CD4-positive, alpha-beta T cell treated with Interleukin-4 for 1 hour (primary cell): ENCODE measurements at places on chromosomes 13 and 19.

GRCh38 chr13:33953203-33953602 lies 135.3 kb downstream of the RFC3 start:
- no peak for DNase-seq

DNA sequence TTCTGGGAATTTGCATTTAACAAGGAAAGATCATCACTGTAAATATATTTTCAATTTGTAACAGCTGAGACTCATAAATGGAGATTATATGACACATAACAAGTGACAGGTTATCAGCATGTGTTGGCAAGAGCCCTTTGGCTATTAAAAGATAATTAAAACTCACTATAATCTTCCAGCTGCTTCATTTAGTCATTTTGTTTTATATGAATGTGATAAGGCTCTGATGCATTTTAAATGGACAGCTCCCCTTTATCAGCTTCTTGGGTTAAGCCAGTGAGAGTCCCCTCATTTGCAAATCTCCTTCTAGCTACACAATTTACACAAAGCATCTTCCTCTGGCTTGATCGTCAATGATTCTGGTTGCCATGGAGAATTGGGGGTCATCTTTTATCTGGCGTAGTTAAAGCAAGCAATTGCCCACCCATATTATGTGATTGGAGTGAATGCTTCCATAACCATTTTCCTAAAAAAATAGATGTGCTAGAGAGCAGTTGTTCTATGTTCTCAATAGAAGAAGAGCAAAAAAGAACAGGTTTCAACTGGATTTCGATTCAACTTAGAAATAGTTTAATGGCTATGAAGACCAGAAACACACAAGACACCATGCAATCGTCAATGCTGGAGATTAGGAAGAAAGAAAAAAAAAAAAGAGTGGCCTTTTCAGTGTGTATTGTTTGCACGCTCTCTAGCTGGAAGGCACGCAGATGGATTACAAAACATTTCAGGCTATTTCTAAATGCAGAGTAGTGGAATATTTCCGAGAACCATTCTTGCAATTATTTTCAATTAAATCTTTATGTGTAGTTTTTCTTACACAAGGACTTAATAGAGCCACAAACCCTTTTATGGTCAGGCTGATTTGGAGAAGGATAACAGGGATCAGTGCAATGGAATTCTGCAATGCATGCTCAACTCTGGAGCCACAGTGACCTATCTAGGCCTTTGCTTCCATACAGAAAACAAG lies 27.4 kb downstream of the STARD13 start:
- no peak for DNase-seq

DNA sequence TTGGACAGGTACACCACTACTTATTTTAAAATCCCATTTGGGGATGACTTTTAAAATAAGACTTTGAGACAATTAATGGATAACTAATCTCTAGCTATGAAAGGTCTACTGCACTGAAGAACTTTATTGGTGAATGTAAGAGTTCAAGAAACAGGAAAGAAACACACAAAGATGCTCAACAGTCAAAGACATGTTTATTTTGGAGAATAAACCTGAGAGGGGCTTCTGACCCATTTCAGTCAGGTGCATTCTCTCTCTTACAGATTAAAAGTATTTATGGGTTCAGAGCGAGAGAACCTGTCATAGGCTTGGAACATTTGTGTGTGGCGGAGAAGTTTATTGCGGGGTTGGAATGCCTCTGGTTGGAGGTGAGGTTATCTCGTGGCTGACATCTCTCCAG lies 94.3 kb upstream of the USP29 start:
- DNase-seq = no peak

DNA sequence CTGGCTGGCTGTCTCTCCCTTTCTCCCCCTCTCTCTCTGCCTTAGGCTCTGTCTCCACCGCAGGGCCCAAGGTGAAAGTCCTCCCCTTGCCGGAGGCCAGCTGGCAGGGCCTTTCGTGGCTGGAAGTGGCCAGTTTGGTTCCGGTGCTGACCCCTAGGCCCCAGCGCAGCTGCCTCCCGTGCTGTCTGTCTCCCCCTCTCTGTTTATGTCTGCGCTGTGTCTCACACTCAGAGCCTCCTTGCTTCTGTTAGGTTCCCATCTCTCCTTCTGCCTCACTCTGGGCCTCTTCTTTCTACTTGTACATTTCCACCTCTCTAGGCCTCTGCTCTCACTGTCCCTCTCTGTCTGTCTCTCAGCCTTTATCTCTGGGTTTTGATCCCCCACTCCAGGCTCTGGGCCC lies 13.1 kb downstream of the CCDC97 start:
- no peak for DNase-seq

DNA sequence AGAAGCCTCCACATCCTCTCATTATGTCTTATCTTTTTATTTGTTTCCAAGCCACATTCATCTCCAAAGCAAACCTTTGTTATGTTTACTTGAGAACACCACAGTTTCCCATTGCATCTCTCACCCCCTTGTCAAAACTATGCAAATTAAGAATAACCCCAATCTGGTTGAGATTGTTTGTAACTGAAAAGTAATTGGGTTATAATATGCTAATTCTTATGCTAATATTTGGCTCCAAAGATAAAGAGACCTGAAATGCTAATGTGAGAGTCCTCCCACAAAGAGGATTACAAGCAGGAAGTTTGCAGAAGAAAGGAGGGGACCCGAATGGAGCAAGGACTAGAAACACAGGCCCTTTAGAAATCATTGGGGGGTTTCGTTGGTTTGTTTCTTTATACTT lies 92.9 kb upstream of the UBL3 start:
- DNase-seq = no peak

DNA sequence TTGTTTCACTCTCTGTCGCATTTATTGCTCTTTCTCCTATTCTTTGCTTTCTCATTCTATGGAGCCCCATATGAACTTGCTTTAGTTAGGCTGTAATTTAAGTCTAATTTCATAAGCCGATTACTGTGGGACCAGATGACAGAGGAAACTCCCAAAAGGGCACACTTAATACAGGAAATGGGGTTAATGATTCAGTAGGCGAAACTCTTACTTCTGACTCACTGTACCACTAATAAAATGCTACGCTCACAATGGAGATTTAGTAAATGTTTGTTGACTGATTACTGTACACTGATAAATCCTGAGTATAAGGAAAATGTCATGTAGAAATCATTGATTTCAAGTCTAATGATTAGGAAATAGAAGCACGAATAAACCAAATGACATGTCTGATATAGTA lies 276.4 kb downstream of the KLF5 start:
- no peak for DNase-seq

DNA sequence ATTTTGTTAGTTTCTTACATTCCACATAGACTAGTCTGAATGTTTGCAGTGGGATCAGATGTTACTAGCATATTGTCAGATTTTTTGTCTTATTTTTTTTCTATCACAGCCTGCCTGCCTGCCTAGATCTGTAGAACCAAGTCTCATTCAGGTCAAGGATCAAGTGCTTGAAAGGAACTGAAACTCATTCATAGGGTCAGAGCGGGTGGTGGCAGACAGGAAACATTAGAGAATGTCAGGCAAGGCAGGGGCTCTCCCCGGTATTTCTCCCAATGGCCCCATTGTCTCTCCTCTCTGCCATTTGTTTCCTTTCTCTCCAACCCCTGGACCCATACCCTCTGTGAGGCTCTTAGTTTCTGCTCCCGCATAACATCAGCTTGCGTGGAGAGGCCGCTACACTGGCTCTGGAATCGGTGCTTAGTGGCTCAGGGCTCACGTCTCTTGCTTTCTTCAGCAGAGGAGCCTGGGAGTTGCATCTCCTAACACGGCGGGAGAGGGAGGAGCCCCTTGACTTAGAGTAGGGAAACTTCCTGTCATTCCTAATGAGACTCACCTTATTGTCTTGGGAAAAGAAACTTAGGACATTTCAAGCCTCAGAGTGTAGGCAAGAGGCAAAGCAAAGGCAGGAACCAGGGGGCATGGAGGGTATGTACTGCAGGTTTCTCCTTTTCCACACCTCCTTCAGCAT lies 35.6 kb upstream of the SPATA13 start:
- no peak for DNase-seq
